ENCODE measurements at places on chromosomes 7 and 10. TPM values are rescaled to one million over a fixed set of nuclear protein-coding genes. Genes with fewer than 3 reads are reported as not detected.

Gene DPYSL4
- 1.2 TPM for total RNA-seq

Gene OR13A1
- total RNA-seq = not detected

Gene AVPI1
- total RNA-seq = 3.1 TPM

Gene ARHGEF35
- total RNA-seq = 4.2 TPM

Gene CTAGE6
- total RNA-seq = 0.96 TPM

Gene LUC7L2
- total RNA-seq = 147 TPM

DNA sequence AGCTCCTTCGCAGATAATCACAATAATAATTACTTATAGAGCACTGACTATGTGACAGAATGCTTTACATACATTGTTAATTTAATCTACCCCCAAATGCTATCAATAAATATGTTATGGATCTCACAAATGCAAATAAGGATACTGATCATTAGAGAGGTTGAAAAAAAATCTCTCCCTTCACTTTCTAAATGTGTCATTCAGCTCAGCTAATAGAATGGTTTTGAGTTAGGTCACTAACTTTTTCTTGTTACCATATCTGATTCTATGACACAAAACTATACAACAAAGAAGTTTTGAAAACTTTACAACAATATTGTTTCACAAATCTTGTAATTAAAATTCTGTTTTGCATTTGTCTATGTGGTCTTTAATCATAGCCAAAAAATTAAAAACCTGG is 17.4 kb downstream of the NEUROD6 start:
- peaks cover 4% of the 10 kb centered on the region for H3K27me3 ChIP-seq
- H3K4me1 ChIP-seq = no peaks in the 10 kb centered on the region
- H3K36me3 ChIP-seq = no peaks in the 10 kb centered on the region
- H3K27ac ChIP-seq = no peak overlapping the region

DNA sequence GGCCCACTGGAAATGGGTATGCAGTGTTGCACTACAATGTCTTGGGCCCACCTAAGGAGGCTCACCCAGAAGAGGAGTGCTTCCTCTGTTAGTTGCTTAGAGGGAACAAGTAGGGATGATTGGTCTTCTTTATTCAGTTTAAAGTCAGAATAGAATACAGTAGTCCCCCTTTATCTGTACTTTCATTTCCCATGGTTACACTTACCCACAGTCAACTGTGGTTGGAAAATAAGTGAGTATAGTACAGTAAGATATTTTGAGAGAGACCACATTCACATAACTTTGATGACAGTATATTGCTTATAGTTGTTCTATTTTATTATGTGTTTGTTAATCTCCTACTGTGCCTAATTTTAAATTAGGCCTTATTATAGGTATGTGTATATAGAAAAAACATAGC is 151.4 kb downstream of the COL28A1 start:
- H3K4me1 ChIP-seq = peaks cover 2% of the 10 kb centered on the region
- no peaks in the 10 kb centered on the region for H3K36me3 ChIP-seq
- no peak overlapping the region for H3K27ac ChIP-seq
- DNase-seq = no peak
- H3K4me3 ChIP-seq = no peak overlapping the region

- no peaks in the 10 kb centered on the region for H3K36me3 ChIP-seq
- no peaks in the 10 kb centered on the region for H3K4me1 ChIP-seq
- no peak for DNase-seq
- no peak overlapping the region for H3K27ac ChIP-seq
- no peak overlapping the region for H3K4me3 ChIP-seq
These were observed 66.0 kb upstream of the HDAC9 start for GRCh38 chr7:18429547-18429946.

DNA sequence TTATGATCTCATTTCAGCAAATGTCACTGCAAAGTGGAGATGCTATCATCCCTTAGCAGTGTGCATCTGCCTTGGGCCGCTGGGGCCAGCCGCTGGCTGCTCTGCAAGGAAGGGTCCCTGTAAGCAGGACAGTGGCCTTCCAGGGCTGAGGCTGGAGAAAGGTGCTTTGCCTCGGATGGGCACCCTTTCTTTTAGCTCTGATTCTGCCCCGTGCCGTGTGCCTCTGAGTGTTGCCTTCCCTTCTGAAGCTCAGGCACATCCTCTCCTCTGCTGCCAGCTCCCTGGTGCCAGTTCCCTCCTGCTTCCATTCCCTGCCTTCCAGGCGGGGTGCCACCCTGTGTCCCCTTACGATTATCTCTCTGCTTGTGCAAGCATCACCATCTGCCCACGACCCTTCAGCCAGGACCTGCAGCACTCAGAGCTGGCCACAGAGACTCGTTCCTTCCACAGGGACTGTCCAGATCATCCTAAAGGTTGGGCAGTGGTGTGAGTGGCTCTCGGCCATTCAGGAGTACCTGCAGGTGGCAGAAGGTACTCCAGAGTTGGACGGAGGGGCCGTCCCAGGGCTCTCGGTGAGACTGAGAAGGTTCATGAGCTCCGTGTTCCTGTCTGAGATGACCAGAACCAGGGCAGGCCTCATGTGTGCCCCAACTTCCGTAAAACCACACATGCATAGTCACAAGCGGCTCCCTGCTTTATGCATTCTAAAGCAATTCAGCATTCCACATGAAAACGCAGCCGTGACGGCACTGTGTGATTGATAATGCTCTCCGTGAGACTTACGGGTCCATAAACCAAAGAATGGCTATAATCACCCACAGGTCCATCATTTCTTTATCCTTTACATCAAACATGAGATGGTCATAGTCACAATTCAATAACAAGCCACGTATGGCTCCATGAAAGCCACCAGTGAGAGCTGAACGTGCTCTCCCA is 371.4 kb downstream of the DNAJB6 start:
- no peak overlapping the region for H3K4me3 ChIP-seq
- H3K27me3 ChIP-seq = peaks cover 56% of the 10 kb centered on the region
- no peak overlapping the region for H3K27ac ChIP-seq
- H3K36me3 ChIP-seq = no peaks in the 10 kb centered on the region
- no peaks in the 10 kb centered on the region for H3K4me1 ChIP-seq

DNA sequence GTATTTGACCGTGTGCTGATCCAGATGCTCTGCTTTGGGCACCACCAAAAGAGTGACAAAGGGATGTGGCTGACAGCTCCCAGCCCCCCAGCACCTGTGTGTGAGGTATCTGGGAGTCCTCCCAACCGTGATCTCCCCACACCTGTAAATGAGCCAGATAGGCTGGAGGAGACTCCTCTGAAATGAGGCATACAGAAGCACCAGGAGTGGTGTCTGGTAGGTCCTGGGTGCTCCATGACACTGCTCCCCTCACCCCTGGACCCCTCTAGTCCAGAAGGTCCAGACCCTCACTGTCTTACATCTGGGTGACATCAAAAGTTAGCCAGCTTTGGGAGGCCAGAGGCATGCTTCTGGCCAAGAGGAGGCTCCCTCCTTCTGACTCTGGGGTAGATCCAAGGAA is 20.0 kb upstream of the DRGX start:
- DNase-seq = no peak
- no peak overlapping the region for H3K4me3 ChIP-seq

DNA sequence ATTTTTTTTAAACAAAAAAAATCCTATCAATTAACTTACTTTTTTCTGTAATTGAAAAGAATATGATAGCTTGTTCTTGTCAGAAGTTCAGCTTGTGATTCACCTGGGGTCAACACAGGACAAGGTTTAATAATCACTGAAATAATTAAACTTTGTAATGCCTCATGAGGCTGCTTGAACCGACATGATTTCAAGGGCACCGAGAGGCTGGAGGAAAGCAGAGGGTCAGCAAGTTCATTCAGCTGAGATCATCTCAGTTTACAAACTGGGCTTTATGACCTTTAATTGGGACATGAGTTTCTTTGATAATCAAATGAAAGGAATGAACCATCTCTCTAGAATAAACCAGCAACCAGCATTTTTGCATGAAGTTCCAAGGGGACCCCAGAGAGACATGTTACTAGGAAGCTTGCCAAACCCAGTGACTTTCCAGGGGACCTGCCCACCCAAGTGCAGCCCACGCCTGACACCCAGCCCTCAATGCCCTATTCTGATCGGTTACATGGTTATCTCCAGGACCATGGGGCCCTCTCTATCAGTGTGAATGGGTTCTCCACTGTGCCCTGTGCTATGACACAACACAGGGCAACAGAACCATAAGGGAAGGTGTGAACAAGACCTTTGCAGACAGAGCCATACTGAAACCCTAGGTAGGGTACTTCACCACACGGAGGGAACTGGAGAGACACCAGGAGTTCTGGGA is 7.8 kb upstream of the CYP3A4 start:
- H3K4me3 ChIP-seq = no peak overlapping the region
- DNase-seq = no peak
- no peaks in the 10 kb centered on the region for H3K27me3 ChIP-seq
- H3K36me3 ChIP-seq = no peaks in the 10 kb centered on the region

DNA sequence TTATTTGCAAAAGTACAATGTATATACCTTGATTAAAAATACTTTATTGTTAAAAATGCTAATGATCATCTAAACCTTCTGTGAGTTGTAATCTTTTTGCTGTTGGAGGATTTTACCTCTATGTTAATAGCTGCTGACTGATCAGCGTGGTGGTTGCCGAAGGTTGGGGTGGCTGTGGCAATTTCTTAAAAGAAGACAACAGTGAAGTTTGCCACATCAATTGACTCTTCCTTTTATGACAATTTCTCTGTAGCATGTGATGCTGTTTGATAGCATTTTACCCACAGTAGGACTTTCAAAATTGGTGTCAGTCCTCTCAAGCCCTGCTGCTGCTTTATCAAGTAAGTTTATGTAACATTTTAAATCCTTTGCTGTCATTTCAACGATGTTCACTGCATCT is 16.9 kb upstream of the ENTPD1 start:
- no peak overlapping the region for H3K27ac ChIP-seq
- DNase-seq = no peak
- H3K36me3 ChIP-seq = no peaks in the 10 kb centered on the region
- peaks cover 3% of the 10 kb centered on the region for H3K4me1 ChIP-seq
- peaks cover 18% of the 10 kb centered on the region for H3K27me3 ChIP-seq

Measured in naive thymus-derived CD8-positive, alpha-beta T cell (primary cell).